Left lung (tissue), 14 donors: ENCODE measurements at places on chromosomes 2 and 18. TPM values are rescaled to one million over a fixed set of nuclear protein-coding genes. Genes with fewer than 3 reads are reported as not detected.
A peak's percentile ranks its signal among the peaks of the same experiment; 100 is the strongest.

Gene EVA1A
- total RNA-seq = 54.7 TPM

- DNase-seq = no peak
Observed at GRCh38 chr2:9373047-9373446, 50.3 kb downstream of the ITGB1BP1 start.

Gene CCL20
- 1.9 TPM for total RNA-seq

- peak; percentile 16 for DNase-seq
Observed at GRCh38 chr2:167355821-167356220, 467.5 kb downstream of the XIRP2 start.
